ENCODE measurements at places on chromosomes 11 and 22.

DNA sequence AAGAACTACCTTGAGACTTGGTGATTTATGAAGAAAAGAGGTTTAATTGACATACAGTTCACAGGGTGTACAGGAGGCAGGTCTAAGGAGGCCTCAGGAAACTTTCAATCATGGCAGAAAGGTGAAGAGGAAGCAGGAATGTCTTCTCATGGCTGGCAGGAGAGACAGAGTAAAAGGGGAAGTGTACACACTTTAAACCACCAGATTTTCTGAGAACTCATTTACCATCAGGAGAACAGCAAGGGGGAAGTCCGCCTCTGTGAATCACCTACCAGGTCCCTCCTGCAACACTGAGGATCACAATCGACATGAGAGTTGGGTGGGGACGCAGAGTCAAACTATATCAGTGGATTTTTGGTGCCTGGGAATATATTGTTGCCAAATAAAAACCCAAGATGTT, 40.3 kb upstream of the OR5D13 start:
- no peak for DNase-seq

DNA sequence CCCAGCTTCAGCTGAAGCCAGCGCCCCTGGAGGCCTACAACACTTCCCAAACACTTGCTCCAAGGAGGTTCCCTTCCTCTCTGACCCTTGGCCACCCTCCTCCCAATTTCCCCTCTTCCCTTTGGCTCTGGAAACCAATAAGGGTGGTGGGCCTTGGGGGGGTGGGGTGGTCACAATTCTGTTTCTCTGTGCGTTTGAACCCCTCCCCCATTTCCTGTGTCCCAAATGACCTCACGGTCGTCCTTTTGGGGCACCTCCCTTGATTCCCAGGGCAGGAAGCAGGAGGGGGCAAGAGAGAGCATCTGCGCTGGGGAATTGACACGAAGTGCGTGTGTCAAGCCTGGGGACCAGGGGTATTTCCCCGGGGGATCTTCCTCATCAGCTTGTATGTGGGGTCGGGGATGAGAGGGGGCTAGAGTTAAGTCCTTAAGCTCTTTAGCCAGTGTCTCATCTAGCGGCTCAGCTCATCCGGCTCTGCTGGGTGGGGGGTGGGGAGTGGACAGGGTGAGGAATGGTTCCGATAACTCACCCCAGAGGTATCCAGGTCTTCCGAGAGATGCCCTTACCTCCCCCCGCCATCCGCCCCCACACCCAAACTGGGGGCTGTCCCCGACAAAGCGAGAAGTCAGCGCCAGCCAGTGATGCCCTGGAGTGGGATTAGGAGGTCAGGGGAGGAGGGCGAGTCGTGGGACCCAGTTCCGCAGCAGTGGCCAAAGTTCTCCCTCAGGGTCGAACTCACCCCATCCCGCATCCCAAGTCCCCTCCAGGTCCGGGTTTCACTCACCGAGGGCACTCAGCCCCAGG, 587 bp downstream of the ESAM start:
- DNase-seq = no peak

GRCh38 chr22:24446260-24446611, 18.8 kb downstream of the ADORA2A start:
- no peak for DNase-seq

DNA sequence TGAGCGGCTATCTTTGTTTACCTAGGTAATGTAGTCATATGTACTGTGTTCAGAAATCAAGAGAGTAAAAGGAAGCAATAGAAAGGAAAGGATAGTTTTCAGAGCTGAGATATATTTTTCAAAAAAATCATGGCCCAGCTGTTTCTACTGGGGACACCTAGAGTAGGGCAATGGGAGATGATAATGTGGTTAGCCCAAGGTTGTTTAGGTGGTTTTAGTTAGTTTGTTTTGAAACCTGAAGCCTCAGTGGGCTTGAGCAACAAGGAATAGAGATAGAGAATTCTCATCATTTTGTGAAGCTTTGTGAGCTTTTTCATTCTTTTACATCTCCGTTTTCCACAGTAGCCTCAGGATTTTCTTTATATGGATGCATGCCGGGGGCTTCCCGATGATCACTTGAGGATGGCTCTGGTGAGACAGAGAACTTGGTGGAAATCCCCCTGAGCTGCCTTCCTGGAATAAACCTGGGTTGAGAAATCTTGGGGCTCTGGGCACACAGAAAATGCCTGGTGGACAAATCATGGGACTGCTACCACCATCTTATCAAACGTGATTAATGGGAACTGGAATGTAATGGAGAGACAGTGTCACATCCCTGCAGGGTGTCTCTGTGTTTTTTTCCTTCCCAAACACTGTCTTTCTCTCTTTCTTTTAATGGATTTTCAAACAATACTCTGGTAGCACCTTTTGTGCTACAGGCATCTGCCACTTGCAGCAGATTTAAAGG, 49.0 kb downstream of the ARHGAP42 start:
- no peak for DNase-seq

GRCh38 chr11:35650006-35650405, 12.6 kb upstream of the TRIM44 start:
- peak; percentile 37 for DNase-seq

GRCh38 chr11:8683115-8683807, 669 bp downstream of the RPL27A start:
- DNase-seq = no peak

GRCh38 chr22:50014655-50015401, 2.3 kb upstream of the IL17REL start:
- no peak for DNase-seq

DNA sequence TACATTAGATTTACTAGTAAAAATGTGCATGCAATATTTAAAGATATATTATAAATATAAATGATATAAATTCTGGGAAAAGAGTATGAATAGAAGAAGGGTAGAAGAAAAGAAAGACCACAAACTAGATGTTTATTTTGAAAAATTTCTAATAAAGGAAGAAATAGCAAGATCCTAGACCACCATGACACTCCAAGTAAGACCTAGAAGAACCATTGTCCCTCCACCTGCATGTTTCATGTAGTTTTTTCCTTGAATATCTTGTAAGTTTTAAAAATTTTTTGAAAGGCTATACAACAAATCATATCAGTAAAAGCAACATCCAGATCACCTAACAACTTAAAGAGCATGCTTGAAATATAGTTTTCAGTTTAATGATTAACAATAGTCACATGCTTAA, 46.8 kb downstream of the ARHGAP32 start:
- DNase-seq = no peak

DNA sequence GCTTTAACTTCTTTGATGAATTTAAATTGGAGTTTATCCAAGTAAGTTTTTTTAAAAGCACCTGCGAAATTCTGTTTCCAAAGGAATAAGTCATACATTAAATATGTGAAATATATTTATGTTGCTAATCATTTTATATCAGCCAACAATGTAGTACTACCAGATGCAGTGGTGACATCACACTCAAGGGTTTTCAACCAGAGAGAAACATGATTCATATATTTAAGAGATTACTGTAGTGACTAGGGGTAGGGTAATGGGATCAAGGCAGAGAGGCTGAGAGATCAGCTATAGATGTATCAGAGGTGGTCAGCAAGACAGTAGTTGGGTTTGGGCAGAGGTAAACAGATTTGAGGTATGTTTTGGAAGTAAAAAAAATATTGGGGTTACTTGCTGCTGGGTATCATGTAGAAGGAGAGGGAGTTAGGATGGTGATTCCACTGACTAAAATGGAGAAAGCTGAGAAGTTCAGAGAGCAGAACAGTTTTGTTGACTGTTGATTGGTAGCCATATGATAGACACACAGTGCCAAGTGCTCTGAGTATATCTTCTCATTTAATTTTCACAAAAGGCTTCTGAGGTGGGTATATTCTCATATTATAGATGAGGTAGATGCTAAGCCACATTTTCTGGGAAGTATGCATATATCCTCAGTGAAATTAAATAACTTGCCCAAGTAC, 39.4 kb downstream of the CEP57 start:
- peak; percentile 19 for DNase-seq

GRCh38 chr22:49021926-49022815, 805.5 kb downstream of the BRD1 start:
- DNase-seq = no peak

DNA sequence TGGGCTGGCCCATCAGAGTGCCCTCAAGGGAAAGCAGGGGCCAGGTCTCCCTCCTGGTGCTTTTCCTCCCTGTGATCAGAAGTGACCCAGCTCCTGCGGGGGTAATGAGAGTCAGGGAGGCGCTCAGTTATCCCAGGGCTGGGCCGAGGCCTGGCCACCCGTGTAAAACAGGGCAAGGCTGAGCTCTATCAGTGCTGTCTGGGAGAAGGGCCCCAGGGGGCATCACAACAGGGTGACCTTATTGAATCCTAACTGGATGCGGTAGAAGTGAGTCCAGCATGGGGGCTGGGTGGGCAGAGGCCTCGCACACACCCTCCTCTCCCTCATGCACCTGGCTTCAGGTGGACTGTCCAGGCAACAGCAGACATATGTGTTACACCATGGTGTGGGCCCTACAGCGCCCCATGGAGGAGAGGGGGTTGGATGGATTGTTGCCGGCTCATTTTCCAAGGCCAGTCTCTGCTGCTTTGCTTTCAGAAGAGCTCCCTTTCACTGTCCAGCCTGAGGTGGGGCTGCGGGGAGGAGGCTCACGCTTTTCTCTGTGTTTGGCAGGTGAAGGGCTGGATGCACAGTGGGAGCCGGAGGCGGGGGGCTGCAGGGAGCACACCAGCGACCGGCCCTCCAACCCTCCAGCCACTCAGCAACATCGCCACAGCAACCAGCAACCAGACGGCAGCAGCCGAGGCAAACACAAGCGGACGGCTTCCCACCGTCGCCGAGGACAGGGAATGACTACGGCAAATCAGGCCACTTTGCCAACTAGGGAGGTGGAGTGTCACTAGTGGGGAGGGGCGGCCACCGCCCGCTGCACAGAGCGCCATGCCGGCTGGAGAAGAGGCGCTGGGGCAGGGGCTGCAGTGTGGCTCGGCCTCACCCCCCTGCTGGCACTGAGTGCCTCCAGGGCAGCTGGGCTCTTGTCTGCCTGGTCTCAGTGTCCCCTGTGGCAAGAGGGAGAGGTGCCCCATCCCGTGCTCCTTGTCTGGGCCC, 24.7 kb downstream of the GNAZ start:
- no peak for DNase-seq

DNA sequence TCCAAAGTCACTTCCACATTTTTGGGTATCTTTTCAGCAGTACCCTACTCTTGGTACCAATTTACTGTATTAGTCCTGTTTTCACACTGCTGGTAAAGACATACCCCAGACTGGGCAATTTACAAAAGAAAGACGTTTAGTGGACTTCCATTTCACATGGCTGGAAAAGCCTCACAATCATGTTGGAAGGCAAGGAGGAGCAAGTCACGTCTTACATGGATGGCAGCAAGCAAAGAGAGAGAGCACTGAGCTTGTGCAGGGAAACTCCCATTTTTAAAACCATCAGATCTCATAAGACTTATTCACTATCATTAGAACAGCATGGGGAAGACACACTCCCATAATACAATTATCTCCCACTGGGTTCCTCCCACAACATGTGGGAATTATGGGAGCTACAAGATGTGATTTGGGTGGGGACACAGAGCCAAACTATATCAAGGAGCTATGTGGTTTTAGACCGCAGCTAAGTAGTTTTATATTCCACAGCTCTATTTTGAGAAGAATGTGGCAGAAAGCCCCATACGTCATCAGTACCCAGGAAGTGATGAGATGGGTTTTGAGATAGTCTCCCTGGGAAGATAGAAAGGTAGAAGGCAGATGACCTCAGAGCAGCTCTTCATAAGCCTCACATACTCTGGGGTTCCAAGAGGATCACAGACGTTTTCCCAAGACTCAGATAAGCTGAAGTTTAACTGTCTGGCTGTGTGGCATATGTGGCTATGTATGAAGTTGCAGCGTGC, 96.3 kb downstream of the APIP start:
- DNase-seq = no peak

DNA sequence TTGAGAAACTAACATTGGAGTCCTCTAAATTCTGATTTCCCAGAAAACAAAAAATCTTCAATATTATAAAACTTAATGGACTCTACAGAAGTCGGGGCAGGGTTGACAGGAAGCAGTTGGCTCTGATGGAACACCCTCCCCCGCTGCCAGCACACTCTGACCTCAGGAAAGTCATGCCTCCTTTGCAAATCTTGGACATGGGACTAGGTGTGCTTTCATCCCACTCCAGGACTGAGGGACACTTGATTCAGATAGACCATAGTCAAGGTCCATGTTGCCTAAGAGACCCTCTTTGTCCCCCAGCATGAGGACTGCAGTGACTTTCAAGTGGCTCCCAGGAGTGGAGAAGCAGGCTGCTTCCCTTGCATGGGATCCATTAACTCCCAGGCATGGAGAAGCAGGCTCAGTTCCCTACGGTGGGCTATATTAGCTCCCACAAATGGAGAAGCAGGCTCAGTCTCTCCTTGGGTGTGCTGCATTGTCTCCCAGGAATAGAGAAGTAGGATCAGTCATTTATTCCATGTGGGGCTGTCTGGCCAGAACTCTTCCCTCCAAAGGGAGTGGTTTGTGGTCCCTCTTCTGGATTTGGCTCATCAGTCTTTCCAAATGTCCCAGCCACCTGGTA, 38.3 kb downstream of the C22orf31 start:
- no peak for DNase-seq

All from HFFc6 (cell line).